ENCODE measurements at places on chromosomes 16 and 17.

GRCh38 chr17:20262226-20263114 is 204.9 kb downstream of the LGALS9B start:
- no peak for DNase-seq

GRCh38 chr16:23949630-23950290 is 114.0 kb downstream of the PRKCB start:
- no peak for DNase-seq

DNA sequence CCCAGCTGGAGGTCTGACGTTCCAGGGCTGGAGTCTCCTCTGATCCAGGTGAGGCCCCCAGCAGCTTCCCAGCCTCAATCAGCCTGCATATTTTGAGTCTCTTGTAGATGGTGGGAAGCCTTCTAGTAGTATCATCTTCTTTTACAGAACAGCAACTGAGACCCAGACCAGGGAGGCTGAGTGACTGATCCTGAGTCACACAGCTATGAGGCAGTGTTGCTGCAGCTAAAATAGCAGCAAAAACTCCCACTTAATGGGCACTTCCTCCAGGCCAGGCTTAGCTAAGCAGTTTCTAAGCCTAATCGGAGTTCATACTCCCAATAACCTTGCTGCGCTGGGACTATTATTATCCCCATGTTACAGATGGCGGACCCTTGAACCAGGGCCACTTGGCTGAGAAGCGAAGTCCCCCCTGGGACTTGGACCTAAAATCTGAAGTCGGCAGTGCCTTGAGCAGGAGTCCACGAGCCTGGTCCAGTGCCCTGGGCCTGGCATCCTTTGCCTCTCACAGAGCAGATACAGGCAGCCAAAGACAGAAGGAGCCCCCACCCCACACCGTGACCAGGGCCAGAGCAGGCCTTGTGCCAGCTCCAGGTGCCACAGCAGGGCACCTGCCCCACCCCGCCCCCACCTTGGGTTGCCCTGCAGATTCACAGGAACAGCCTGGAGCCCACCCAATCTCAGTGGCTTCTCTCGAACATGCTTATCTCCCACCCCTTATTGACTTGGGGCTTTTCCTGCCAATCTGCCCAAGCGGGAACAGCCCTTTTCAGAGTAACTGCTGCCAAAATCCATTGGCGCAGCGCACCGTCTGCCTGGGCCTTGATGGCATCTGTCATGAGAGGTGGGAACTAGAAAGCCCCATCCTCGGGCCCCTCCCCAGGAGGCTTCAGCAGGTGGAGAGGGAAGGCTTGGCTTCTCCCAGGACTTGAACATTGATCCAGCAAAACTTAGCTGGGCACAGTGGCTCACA is 65.1 kb downstream of the SOCS1 start:
- no peak for DNase-seq

GRCh38 chr17:31198026-31198425 is 99.0 kb downstream of the OMG start:
- DNase-seq: no peak

- no peak for DNase-seq
Measured at GRCh38 chr17:13569398-13570123, 32.2 kb downstream of the HS3ST3A1 start.

- peak; percentile 50 for DNase-seq
Measured at GRCh38 chr17:66200685-66201092, 8.8 kb upstream of the CEP112 start.

DNA sequence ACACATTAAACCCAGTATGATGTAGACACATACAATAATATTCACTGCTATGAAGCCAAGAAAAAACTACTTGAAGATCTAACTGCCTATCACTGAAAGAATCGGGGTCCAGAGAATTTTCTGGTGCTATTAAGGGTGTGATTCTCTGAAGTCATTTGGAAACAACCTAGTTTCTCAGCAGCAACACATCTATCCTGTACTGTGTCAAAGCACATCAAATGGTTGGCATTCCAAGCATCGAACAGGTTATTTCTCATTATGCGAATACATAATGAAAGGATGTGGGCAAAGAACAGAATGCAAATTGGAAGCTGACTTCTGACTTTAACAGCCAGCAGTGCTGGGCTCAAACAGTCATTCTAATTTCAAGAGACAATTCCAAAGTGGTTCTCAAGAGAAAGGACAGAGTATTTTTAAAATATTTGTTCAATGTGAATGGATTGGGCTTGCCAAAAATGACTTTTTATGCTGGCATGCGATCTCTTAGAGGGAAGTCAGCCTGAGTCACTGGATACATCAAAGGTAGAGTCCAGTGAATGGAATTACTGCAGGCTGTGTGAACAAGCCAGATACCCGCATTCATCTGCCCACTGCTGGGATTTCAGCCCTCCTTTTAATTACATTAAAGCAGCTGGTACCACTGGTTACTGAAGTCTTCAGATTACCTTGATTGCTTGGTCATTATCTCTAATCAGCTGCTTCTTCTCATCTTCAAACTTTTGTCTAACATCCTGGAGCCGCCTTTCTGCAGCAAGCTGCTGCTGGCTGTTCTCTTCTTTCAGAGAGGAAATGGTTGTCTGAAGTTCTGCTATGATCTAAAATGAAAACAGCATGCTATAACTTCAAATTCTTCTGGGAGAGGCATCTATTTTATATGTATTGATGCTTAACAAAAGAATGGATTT is 181.2 kb upstream of the AXIN2 start:
- no peak for DNase-seq

GRCh38 chr17:81333616-81334368 is 38.7 kb upstream of the SLC38A10 start:
- no peak for DNase-seq

- no peak for DNase-seq
Measured at GRCh38 chr16:71658771-71659170, 32.8 kb downstream of the MARVELD3 start.

DNA sequence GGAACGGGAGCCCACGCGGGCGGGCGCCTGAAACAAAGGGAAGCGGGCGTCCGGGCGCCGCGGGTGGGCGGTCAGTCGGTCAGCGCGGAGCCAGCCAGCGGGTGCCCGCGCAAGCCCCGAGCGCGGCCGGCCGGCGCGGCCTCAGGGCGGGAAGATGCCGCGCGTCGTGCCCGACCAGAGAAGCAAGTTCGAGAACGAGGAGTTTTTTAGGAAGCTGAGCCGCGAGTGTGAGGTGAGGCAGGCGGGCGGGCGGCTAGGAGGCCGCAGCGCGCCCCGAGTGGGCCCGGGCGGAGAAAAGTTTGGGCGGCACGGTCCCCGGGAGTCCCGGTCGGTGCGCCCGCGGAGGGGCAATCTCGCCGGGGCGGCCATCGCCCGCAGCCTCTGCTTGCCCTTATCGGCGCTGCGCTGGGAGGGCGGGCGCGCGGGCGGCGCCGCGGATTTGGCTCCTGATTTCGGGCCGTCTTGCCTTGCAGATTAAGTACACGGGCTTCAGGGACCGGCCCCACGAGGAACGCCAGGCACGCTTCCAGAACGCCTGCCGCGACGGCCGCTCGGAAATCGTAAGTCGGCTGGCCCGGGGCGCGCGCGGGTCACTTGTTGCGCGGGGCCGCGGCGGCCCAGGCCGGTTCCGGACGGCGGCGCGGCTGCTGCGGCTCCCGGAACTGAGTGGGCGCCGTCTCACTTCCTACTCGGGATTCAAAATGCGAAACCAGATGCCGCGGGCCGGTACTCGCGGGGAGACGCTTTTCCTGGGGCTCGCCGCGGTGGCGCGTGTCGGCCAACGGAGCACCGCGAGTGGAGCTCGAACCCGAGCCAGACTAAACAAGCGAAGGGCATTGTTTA is 526 bp downstream of the CBFB start:
- no peak for DNase-seq

- peak; percentile 90 for DNase-seq
Measured at GRCh38 chr17:76540381-76541300, 797 bp downstream of the PRCD start.

DNA sequence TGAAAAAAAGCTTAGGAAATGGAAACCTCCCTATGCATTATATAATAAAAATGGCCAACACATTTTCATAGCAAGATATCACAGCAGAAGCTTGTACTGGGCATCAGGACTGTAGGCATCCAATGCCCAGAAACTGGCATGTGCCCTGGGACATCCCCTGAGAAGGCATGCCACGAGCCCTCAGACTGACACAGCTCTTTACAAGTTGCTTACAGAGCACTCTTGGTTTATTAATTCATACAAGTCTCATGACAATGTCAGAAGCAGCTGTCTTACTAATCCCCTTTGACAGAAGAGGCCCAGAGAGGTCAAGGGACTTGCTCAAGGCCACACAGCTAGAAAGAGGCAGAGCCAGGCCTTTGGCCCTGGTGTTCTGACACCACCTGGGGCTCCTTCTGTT is 5.6 kb upstream of the CCL2 start:
- DNase-seq: no peak

GRCh38 chr17:13253733-13254410 is 236.0 kb upstream of the ELAC2 start:
- DNase-seq: no peak

- DNase-seq: no peak
Measured at GRCh38 chr17:43467981-43468581, 15.7 kb upstream of the DHX8 start.

- DNase-seq: peak; percentile 37
Measured at GRCh38 chr16:25108054-25108453, 3.5 kb upstream of the LCMT1 start.

DNA sequence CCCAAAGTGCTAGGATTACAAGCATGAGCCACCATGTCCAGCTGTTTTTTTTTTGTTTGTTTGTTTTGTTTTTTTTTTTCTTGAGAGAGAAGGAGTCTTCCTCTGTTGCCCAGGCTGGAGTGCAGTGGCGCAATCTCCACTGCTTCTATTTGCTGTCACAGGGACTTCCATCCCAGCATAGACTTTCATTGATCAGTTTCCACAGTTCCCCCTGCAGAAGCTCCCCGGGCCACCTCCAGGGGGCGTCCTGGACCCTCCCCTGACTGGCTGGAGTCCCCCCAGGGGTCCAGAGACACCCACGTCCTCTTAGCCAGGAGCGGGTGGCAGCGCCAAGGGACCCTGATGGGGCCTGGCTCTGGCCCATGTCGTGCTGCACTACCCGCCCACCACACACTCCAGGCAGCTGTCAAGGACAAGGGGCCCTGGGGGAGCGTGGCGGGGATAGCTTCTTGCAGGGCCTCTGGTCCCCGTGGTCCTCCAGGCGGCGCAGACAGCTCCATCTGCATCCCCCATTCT is 3.1 kb upstream of the NPW start:
- peak; percentile 20 for DNase-seq

DNA sequence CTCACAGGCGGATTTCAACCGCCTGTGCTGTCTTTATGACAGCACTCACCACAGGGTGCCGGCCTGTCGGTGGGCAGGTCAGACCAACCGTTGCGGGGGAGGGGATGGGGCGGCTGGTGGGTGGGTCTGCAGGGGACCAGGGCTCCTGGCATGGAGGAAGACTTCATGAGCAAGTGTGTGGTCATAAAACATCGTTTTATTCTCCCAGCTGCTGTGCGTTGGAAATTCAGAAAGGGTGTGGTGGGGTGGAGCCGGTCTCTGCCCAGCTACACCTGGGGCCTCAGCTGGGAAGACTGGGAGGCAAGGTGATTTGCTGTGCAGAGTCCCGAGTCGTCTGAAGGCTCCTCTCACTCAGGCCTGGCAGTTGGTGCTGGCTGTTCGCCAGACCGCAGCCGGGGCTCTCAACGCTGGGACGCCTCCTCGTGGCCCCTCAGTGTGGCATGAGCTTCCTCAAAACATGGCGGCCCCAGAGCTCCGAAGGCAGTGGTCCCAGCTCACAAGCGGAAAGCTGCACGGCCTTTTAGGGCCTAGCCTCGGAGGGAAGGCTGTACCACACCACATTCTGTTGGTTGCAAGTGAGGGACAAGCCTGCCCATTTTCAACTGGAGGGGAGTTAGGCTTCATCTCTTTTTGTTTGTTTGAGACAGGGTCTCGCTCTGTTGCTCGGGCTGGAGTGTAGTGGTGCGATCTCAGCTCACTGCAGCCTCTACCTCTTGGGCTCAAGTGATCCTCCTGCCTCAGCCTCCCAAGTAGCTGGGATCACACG is 45.8 kb upstream of the GSE1 start:
- DNase-seq: no peak

DNA sequence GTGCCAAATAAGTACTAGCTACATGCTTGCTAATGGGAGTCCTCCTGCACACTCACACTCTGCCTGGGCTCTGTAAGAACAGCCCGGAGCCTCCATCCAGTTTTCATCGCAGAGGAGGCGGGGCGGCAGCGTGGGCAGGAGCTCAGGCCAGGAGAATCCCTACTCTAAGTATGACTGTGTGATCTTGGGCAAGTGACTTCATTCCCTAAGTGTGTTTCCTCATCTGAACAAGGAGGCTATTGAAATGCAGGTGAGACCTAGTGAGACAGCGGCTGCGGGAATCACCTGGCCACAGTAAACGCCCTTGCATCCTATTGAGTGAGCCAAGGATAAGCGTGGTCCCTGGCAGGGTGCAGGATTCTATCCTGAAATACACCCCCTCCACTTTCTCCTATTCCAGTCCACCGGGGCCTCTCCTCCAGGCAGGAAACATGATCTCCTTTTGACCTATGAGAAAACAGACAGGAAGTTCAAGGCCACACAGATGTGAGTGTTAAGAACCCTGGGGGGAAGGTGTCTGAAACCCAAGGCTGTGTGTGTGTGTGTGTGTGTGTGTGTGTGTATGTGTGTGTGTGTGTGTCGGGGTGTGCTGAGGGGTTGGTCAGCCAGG is 5.2 kb upstream of the RAI1 start:
- DNase-seq: no peak

- DNase-seq: no peak
Measured at GRCh38 chr17:79944251-79944812, 91.3 kb downstream of the TBC1D16 start.

DNA sequence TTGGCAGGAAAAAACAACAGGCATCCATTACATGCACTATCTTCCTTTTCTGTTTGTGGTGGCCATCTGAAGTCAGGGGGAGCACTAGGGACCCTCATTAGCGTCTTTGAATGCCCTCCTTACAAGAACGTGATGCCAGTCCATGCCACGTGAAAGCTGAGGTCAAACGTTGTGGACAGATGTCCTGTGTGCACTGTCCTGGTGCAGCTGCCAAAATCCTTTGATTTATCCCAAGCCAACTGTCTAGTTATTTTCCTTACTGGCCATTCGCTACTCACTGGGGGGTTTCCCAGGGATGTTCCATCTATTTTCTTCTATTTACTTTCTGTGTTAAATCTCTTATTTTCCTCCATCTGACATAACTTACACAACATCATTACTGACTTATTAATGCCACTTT is 135.7 kb downstream of the ABCA8 start:
- DNase-seq: no peak

GRCh38 chr16:64693946-64694345 is 427.9 kb downstream of the CDH11 start:
- no peak for DNase-seq

DNA sequence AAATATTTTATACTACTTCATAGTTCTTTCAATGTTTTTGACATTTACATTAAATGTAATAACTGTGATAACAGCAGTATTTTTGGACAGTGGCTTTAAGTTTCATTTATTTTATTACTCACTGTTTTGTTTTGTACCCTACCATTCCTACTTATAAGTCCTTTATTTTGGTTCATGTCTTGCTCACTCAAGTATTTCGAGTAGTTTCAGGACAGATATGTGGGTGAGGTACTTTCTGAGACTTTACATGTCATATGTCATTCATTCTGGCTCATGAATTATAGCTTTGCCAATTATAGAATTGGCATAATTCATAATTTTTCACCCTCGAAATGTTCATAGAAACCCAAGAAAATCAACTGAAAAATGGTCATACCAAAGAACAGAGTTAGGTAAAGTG is 44.4 kb downstream of the PIK3R5 start:
- no peak for DNase-seq

Measured in NCI-H345 (cell line).